Thyroid gland (tissue), 4 donors: ENCODE measurements at places on chromosomes 4 and X. TPM values are rescaled to one million over a fixed set of nuclear protein-coding genes. Genes with fewer than 3 reads are reported as not detected.

SPANXN4 gene
- not detected for total RNA-seq

AFP gene
- not detected for total RNA-seq

PABPC4L gene
- total RNA-seq = 2.5 TPM

MAB21L2 gene
- 3.2 TPM for total RNA-seq

SH3BGRL gene
- 117 TPM for total RNA-seq

PLP1 gene
- 1.6 TPM for total RNA-seq

HTN1 gene
- not detected for total RNA-seq

PDE5A gene
- total RNA-seq = 20.9 TPM

BTC gene
- 7.7 TPM for total RNA-seq

SPP1 gene
- 1.0 TPM for total RNA-seq

SULT1E1 gene
- not detected for total RNA-seq

CENPVL2 gene
- total RNA-seq = not detected

ENOX2 gene
- 11.8 TPM for total RNA-seq

KCNIP4 gene
- 5.7 TPM for total RNA-seq

NPY2R gene
- not detected for total RNA-seq

BEX4 gene
- 121 TPM for total RNA-seq

NUDT10 gene
- 0.44 TPM for total RNA-seq

SCML1 gene
- 5.3 TPM for total RNA-seq

LYAR gene
- 13.0 TPM for total RNA-seq

CT55 gene
- not detected for total RNA-seq
